ENCODE measurements at places on chromosomes 4 and X.
A peak's percentile ranks its signal among the peaks of the same experiment; 100 is the strongest.

DNA sequence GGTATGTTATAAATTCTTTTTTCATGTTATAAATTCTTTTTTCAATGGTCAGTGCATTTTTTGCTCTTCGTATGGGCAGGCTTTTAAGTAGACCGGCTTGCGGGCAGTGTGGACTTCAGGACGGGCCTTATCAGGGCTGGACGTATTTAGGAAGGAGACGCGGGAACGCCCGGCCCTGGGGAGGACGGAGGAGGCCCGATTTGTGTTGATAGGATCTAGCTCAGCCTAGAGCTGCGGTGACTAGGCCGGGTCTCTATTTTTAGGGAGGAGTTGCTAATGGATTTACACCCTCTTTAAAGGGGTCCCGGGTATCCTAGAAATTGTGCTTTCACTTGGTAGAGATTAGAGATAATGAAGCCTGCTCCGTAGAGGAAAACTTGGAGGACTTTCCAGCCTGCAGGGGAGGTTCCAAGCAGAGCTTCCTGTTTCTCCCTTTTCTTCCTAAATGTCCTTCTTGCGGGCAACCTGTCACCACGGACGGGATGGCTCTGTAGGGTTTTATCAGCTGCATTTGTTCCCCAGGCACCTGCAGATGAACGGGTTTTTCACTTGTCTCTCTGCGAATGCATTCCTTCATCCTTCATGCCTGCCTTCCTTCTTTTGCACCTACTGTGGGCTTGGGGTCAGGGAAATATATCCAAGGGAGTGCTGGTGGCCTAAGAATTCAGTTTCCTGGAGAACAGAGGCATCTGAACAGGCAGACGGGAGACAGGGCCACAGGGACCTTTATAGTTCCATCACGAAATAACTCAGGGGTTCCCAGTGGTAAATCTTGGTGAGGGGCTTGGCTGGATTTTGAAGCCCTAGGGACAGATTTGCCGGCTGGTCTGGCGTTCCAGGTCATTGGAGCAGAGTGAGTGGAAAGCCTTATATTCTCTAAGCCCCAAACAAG, 1.4 kb downstream of the CD99 start:
- H3K36me3 ChIP-seq, result peaks cover 44% of the 10 kb centered on the region
- H3K27me3 ChIP-seq, result peaks cover 8% of the 10 kb centered on the region
- H3K27ac ChIP-seq, result peak overlapping the region; percentile 97
- DNase-seq, result no peak
- H3K4me3 ChIP-seq, result peak overlapping the region; percentile 99

DNA sequence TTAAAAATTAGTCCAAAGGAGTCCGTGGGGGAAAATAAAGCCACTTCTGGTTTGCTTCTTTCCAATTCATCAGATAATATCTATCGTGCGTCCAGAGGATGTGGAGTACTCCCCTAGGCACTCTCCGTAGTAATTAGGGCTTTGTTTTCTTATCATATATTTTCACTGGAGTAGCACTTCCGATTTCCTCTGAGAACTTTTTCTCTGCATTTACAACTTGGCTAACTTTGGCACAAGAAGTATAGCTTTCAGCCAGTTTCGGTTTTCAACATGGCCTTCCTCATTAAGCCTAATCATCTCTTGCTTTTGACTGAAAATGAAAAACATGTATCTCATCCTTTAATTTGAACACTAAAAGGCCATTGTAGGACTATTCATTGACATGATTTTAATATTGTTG, 80.5 kb downstream of the CASP3 start:
- H3K36me3 ChIP-seq, result no peaks in the 10 kb centered on the region
- H3K4me3 ChIP-seq, result peak overlapping the region; percentile 30
- no peak for DNase-seq
- peaks cover 3% of the 10 kb centered on the region for H3K4me1 ChIP-seq

DNA sequence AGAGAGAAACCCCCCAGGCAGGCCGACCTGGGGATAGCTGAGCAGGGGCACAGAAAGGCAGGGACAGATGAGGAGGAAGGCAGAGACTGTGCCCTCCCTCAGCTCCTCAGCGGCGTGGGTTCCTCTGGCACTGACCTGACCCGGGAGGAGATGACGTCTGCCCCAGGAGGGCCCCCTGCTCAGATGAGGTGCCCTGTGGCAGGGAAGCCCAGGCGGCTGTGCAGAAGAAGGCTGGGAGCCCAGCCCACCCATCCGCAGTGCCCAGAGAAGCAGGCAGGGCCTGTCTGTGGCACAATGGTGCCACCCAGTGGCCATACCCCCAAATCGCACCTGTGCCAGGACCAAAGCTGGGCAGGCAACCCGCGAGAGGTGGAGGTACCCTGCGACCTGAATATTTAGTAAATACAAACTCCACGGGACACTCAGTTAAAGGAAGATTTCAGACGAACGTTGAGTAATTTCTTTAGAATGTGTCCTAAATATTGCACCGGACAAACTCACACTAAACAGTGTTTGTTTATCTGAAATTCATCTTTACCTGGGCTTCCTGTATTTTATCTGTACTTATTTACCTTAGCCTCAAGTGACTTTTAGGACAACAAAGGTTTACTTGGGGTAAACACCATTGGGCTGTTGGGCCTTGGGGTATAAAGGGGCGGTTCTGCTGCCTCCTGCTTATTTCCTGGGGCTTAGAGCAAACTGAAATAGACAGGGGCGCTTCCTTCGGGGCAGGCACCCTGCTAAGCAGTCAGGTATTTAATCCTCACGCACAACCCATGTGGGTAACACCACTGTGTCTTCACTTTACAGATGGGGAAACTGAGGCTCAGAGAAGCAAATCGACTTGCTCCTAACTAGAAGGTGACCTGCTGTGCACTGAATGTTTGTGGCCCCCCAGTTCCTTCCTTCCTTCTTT, 46.5 kb upstream of the HMX1 start:
- no peak overlapping the region for H3K4me3 ChIP-seq
- no peaks in the 10 kb centered on the region for H3K36me3 ChIP-seq
- peak; percentile 42 for DNase-seq
- peaks cover 19% of the 10 kb centered on the region for H3K27me3 ChIP-seq

- H3K27me3 ChIP-seq, result no peaks in the 10 kb centered on the region
- H3K4me3 ChIP-seq, result no peak overlapping the region
- no peak for DNase-seq
- no peak overlapping the region for H3K27ac ChIP-seq
- no peaks in the 10 kb centered on the region for H3K36me3 ChIP-seq
Observed at GRCh38 chr4:178198691-178199090, 756.5 kb upstream of the AGA start.

DNA sequence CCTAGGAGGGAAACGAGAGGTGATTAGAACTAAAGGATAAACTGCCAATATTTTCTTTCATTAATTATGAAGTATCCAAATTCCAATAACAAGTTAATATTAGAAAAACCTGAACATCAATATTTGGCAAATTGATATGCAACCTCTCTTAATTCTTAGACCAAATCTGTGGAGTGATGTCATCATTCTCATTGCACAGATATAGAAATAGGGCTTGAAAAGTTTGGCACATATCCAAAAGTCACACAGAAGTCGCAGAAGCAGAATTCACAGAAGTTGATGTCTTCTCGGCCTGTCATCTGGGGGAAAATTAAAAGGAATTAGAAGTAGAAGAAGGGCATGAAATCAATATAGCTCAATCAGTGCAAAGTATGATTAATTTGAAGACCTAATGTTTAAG, 36.9 kb downstream of the ENPEP start:
- peaks cover 16% of the 10 kb centered on the region for H3K4me1 ChIP-seq
- H3K4me3 ChIP-seq, result no peak overlapping the region
- H3K36me3 ChIP-seq, result no peaks in the 10 kb centered on the region
- DNase-seq, result no peak

- no peak overlapping the region for H3K4me3 ChIP-seq
- H3K36me3 ChIP-seq, result peaks cover 12% of the 10 kb centered on the region
- peaks cover 16% of the 10 kb centered on the region for H3K4me1 ChIP-seq
- no peak overlapping the region for H3K27ac ChIP-seq
- no peak for DNase-seq
- H3K27me3 ChIP-seq, result no peaks in the 10 kb centered on the region
Observed at GRCh38 chr4:158906073-158906472, 137.2 kb downstream of the FNIP2 start.

DNA sequence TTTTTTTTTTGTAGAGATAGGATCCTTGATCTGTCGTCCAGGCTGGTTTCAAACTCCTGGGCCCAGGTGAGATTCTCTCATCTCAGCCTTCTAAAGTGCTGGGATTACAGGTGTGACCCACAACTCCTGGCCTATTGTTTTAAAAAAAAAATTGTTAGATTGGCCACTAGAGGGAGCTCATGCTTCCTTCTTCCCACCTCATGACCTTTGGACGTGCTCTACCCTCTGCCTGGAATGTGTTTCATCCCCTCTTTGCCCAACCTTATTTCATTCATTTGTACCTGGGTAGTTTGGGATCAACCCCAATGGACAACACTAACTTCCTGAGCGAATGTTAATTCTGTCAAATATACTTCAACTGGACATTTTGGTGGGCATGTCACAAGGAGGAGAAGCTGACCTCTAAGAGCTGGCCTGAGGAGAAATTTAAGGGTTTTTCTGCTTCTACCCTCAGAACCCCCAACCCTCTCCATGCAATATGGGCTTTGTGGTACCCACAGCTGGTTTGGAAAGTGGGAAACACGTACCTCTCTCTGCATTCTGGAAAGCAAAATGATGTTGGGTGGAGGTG, 6.4 kb downstream of the PPEF2 start:
- H3K4me1 ChIP-seq, result no peaks in the 10 kb centered on the region
- H3K27ac ChIP-seq, result no peak overlapping the region
- peaks cover 6% of the 10 kb centered on the region for H3K27me3 ChIP-seq
- no peak overlapping the region for H3K4me3 ChIP-seq
- DNase-seq, result no peak

DNA sequence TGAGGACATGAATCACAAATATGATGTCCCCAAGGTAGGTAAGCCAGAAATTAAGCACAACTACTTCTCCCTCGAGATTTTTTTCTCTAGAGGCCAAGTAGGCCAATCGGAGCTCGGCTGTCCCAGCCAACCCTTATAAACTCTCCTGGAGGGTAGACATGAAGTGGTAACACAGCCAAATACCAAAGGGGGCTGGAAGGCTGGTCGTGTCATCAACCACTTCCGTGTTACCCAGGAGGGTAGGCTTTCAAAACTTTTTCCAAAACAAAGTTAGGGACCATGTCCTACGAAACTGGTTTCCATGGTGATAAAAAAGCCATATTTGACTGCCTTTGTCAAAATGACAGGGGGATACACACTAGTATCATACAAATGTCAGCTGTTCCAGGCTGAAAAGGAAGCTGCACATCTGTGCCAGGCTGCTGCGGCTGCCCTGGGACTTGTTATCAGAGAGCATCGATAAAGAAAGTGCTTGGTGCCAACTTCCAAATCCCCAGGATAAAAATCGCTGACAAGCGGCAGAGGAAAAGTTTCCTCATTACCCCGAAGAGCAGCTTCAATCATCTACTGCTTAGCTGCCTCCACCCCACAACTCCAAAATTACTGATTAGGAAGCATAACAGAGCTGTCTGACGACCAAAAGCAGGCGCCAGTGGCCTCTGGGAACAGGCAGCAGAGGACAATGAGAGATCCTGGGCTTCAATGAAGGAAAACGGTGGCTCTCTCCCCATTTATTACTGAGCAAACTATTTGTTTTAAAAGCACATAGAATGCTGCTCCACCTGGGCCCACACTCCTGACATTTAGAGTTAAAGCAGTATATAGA, 20.8 kb downstream of the BCOR start:
- no peak for DNase-seq
- no peaks in the 10 kb centered on the region for H3K27me3 ChIP-seq
- H3K27ac ChIP-seq, result no peak overlapping the region
- H3K4me1 ChIP-seq, result no peaks in the 10 kb centered on the region
- H3K36me3 ChIP-seq, result no peaks in the 10 kb centered on the region

GRCh38 chrX:17735406-17735805, 1.9 kb upstream of the SCML1 start:
- no peaks in the 10 kb centered on the region for H3K36me3 ChIP-seq
- peak overlapping the region; percentile 46 for H3K4me3 ChIP-seq
- no peaks in the 10 kb centered on the region for H3K27me3 ChIP-seq

GRCh38 chr4:165437691-165438090, 58.9 kb downstream of the CPE start:
- H3K4me1 ChIP-seq, result peaks cover 10% of the 10 kb centered on the region
- H3K27ac ChIP-seq, result no peak overlapping the region
- no peak for DNase-seq
- H3K4me3 ChIP-seq, result no peak overlapping the region
- no peaks in the 10 kb centered on the region for H3K27me3 ChIP-seq
- no peaks in the 10 kb centered on the region for H3K36me3 ChIP-seq

DNA sequence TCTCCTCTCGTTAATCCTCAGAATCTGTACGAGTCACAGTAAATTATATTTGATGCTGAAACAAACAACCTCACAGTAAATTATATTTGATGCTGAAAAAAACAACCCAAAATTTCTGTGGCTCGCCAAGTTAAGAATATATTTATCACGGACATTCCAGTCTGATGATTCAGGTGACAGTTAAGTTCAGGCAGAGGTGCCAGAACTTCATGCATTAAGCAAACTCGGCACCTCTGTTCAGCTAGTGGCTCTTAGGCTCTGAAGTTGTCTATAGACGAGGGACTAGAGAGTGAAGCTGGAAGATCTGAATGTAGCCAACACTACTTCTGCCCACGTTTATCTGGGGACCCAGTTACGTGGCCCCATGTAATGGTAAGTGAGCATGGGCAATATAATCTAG, 132.2 kb upstream of the AGA start:
- H3K4me1 ChIP-seq, result peaks cover 42% of the 10 kb centered on the region
- H3K36me3 ChIP-seq, result no peaks in the 10 kb centered on the region
- DNase-seq, result peak; percentile 2
- H3K4me3 ChIP-seq, result peak overlapping the region; percentile 33
- no peaks in the 10 kb centered on the region for H3K27me3 ChIP-seq

GRCh38 chr4:15906020-15906443, 32.5 kb downstream of the FGFBP1 start:
- H3K4me3 ChIP-seq, result no peak overlapping the region
- peaks cover 33% of the 10 kb centered on the region for H3K27me3 ChIP-seq
- DNase-seq, result no peak
- H3K27ac ChIP-seq, result no peak overlapping the region
- peaks cover 10% of the 10 kb centered on the region for H3K36me3 ChIP-seq

DNA sequence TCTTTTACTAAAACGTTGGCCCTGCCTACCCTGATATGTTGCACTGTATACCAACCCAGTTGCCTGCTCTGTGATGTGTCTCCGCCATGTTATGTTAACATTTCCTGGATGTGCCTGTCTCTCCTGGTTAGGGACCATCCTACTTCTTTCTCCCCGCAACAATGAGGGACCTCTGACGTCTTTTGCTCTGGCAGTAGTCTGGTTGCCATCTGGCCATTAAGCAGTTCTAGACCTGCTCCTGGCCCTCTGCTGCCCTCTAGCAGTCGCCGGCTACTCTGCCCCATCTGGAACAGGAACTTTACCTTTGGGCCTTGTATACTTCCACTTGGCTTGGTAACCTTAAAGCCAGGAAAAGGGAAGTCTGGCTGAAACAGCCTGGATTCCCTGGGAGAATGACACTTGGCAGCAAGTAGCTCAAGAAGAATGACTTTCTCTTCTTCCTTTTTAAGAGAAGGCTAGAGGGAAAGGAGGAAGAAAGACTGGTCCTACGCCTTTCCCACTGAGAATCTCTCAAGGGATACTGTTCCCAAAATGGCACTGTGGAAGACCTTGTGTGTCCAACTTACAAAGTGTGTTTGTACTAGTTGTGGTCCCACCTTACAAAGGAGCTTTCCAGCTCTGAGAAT, 63.5 kb downstream of the GPC3 start:
- no peak overlapping the region for H3K27ac ChIP-seq
- no peak for DNase-seq
- H3K4me3 ChIP-seq, result no peak overlapping the region
- no peaks in the 10 kb centered on the region for H3K4me1 ChIP-seq
- no peaks in the 10 kb centered on the region for H3K36me3 ChIP-seq

- no peak for DNase-seq
- H3K27me3 ChIP-seq, result no peaks in the 10 kb centered on the region
- H3K4me1 ChIP-seq, result no peaks in the 10 kb centered on the region
- H3K36me3 ChIP-seq, result no peaks in the 10 kb centered on the region
- H3K27ac ChIP-seq, result no peak overlapping the region
Observed at GRCh38 chrX:33171041-33171440, 40.3 kb downstream of the DMD start.
